ENCODE measurements at places on chromosomes 1 and 21.

DNA sequence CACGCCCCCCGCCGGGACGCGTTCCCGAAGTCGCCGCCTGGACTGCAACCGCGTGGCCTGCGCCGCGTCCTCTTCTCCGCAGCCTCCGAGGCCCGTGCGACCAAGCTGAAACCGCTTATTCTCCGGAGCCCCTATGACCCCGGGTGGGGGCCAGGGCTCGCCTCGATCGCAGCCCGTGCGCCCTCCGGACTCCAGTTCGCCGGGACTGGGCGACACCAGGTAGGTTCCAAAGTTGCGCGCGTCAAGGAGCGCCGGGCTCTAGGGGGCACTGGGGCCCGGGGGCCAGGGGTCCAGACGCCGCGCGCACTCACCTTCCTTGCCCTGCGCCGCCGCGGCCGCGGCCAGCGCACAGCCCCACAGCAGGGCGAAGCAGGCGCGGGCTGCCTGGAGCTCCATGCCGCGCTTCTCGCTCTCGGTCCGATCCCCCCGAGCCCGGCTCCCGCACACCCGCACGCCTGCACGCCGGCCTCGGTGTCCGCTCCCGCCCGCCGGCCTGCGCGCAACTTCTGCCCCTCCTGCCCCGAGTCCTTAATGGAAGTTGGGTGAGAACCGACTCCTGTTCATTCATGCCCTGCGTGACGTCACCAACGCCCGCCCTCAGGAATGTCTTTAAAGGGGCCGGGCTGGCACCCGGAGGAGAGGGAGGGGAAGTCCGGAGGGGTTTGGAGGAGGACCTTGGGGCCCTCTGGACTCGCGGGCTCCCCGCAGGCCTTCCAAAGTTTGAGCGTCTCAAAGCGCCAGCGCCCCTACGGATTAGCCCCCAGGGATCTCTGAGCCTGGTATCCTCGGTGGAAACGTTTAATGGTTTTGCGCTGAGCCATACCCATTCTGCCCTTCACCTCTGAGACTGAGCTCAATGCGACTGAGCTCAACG, at the start of gene EPHA2:
Gene EPHA2 (minus strand): TSS at position 533 of the 874 bp plus-strand sequence. CDS start 137 bp downstream, at position 396.
- peak; percentile 20 for DNase-seq

- DNase-seq = no peak
Measured at GRCh38 chr1:202587859-202588485, 122.3 kb downstream of the SYT2 start.

DNA sequence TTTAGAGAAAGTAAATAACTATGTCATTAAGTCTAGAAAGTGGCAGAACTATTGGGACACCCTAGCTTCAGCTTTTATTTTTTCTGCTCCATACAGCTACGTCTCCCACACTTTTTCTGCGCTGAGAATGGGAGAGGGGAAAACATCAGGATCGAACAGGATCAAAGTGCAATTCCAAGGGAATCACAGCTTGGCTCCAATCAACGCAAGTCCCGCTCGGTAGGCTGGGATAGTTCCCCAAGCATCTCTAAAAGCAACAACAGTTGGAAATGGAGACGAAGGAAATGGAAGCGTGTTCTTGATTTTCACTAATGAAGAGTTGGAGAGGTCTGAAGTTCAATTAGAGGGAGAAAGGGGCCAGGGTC, 536 bp downstream of the HMGCL start:
- DNase-seq = no peak

DNA sequence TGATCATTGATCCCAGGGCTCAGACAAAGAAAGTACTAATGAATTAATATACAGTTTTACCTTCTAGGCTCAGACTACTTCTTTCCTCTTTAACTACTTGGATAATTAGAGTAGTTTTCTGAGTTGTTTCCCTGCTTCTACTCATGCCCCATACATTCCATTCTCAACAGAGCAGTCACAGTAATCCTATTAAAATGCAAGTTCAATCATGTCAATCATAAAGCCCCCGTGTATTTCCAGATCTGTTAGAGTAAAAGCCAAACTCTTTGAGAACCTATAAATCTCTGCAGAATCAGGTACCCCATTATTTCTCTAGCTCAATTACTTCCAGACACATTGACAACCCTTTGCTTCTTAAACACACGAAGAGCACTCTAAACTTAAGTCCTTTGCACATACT, 242.1 kb upstream of the PRMT6 start:
- no peak for DNase-seq

- peak; percentile 68 for DNase-seq
Measured at GRCh38 chr1:25031601-25031965, 101.5 kb upstream of the RUNX3 start.

DNA sequence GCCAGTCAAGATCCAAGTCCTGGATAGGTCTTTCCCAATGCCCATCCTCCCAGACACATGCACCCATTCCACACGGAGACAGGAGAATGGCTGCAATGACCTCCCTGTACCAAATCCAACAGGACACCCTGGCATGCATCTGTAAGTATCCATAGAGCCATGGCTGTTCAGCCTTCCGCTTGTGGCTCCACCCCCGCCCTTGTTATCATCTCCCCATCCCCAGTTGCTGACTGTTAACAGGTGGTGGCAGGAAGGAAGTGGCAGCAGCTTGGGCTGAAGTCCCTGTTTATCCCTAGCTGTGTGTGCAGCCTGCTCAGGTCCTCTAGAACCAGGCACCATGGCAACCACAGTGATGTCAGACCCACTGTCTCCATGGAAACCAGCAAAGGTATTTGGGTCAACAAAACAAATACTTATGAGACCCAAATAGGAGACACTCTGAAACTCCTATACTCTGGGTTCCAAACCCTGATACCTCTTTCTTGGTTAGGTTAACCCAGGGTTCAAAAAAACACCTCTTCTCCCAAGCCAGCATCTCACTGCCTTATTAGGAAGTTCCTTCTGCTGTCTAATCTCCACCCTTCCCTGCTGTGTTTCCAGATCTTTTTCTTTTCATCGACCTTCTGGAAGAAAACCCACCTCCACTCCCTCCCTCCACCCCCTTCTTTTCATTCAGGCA, 721 bp downstream of the PBXIP1 start:
- DNase-seq = peak; percentile 81

DNA sequence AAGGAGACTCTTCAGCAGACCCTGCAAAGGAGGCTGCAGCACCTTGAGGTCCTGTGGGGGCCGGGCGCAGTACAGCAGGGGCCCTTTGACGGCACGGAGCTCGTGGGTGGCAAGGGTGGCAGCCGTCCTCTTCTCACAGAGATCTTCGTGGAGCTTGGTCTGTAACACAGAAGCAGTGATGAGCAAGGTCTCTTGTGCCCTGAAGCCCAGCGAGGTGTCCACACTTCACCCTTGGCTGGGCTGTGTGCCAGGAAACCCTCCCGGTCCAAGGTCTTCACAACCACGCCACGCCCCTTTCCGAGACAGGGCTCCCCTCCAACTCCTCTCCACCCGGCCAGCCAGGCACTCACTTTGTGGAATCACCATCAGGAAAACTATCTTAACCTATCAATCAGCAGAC, 11.3 kb downstream of the LRRC47 start:
- DNase-seq = no peak

GRCh38 chr21:45499970-45500577, 42.2 kb downstream of the SLC19A1 start:
- DNase-seq = no peak

DNA sequence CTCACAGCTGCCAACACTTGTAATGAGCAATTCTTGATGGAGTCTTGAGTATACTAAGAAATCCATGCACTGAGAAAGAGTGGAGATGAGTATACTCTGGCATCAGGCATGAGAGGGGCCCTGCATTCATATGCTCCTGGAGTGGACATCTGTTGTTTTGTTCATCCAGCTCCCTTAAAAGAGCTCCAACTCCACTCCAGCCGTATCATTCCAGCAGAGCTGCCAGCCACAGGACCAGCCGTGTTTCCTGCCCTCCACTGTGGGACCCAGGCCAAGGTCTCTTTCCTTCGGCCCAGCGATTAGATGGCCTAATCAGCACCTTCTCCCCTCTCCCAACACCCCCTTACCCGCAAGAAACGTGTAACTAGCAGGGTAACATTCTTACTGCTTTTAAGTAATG, 144.5 kb downstream of the OMA1 start:
- DNase-seq = no peak

DNA sequence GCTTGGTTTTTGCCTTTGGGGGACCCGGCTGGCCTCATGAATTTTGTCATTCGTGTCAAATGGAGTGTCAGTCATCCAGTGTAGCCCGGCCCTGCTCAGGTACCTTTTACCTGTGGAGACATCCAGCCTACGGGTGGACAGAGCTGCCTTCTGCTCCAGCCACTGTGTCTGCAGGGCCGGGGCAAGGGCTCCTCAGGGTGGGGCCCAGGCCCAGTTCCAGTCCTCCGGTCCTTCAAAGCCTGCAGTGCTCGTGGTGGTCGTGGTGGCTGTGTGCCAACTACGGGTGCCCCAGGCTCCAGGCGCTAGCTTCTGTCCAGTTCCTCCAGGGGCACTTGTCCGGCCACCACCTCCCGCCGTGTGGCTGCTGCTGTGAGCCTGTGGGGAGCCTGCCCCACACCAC, 54.8 kb downstream of the TRIM11 start:
- no peak for DNase-seq

DNA sequence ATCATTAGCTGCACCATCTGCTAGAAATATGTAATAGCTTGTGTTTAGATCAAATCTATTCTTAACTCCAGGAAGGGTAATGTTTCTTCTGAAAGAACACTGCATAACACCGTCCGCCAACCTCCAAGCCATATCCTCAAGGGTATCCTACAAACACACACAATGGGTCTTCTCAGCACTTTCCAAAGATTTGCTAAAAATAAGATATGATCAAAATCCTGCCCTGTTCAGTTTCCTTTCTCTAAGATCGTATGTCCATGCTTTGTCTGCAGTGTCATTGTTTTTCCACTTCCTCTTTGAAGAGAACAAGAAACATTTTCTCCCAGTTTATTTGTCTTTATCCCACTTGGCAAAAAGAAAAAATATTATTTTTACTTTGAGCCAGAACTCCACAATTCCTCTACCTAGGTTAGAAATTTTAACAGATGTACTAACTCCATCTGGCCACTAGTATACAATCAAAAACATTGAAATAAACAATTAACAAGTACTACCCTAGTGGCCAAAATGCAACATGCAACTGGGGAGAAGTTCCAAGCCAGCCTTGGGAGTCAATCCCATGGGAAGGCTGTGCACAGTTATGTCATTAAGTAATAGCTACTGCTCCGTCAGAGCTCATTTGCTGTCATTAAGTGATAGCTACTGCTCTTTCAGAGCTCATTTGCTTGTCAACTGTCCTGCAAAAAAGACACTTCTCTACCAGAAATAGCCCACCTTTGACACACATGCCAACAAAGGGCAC, 37.8 kb downstream of the FRRS1 start:
- no peak for DNase-seq

- peak; percentile 89 for DNase-seq
Measured at GRCh38 chr1:234610666-234611224, 767 bp upstream of the IRF2BP2 start.

- no peak for DNase-seq
Measured at GRCh38 chr1:117710710-117711109, 104.9 kb downstream of the TENT5C start.

- peak; percentile 83 for DNase-seq
Measured at GRCh38 chr1:151059109-151060006, at the start of gene CDC42SE1. Gene CDC42SE1 (minus strand): TSS chr1:151059622. CDS start chr1:151055730, 3,892 bp downstream.

GRCh38 chr1:233281711-233282581, 13.6 kb downstream of the PCNX2 start:
- peak; percentile 25 for DNase-seq

DNA sequence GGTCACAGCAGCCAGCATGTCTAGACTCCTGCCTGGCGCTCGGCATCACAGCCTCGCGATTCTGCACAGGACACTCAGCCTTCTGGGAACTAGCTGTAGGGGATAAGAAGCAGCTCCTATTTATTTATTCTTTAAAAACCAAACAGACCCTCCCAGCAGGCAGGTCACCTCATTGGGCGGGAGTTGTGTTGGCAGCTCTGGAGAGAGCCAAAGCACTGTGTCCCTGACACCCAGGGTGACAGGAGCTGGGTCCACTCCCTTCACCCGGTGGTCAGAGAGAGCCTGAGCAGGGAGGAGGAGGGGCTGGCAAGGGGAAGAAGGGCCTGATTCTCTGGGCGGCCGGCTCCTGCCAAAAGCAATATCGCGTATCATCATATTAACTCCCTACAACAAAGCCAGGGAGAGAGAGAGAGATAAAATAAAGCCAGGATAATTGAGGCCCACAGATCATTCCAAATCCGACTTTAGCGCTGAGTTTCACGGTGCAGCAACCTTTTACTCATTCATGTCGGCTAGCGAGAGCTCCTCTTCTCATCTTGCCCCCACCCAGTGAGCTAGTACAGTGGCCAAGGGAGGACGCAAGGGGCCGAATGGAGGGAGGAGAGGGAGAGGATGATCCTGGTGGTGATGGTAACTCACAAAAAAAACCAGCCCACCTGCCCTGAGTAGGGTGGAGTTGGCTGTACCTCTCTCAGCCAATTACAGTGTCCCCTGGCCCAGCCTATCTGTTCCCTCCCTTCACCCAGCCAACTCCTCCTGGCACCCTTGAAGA, 79.8 kb upstream of the IFFO2 start:
- no peak for DNase-seq

DNA sequence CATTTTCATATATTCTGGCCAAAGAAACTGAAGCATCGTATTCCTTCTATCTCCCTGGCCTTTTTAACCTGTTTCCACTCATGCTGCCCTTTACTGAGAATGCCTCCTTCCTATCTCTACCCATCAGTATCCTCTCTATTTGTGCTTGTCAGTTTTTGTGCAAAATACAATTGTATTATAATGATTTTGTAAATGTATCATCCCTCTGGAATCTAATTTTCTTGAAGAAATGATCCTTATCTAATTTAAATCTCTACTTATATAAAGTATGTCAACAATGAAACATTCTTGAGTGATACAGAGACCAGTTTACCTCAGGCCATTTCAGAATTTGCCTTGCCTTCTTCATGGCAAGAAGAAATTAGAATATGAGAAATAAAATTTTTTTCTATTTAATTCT, 59.0 kb upstream of the TEKT2 start:
- DNase-seq = no peak

DNA sequence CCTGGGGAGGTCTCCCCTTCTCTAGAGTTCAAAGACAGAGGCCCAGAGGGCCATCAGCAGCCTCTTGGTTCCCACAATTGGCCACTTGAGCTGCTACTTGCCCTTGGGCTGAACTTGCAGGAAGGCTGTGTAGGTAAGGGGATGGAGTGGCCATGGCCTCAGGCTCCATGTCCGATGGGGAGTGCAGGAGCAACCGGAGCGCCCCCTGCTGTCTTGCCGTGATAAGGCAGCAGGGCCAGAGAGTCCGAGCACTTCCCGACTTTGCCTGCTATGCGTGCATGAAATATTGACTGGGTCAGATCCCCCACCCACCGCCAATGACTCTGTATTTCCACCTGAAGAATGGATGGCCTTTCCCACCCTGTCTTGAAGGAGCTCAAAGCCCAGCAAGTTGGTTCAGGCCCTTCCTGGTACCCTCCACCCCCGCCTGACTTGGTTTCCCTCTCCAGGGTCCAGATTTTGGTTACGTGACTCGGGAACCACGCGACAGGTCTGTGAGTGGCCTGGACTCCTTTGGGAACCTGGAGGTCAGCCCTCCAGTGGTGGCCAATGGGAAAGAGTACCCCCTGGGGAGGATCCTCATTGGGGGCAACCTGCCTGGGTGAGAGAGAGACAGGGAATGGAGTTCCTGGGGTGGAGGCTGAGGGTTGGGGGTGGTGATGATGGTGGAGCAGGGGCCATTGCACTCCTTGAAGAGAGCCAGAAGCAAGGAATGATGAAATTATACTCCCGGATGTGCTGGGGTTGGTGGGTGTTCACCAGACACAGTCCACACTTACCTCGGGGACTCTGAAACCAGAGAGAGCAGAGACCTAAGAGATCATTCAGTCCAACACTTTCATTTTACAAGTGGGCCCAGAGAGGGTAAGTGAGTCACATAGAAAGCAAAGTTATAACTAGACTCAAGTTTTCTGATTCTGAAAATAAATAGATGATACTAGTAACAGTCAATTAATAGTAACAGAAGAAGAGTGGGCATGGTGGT, 25.6 kb downstream of the PADI3 start:
- peak; percentile 30 for DNase-seq
